ENCODE measurements at places on chromosomes 4 and X. TPM values are rescaled to one million over a fixed set of nuclear protein-coding genes. Genes with fewer than 3 reads are reported as not detected.

The TGIF2LX gene
- not detected for polyA plus RNA-seq

The TRIM60 gene
- not detected for polyA plus RNA-seq

The HSFX1 gene
- polyA plus RNA-seq: not detected

The COL4A5 gene
- polyA plus RNA-seq: not detected

The TMSB15A gene
- not detected for polyA plus RNA-seq

The AFP gene
- polyA plus RNA-seq: not detected

The XPNPEP2 gene
- not detected for polyA plus RNA-seq

The ABCG2 gene
- polyA plus RNA-seq: not detected

The ZNF157 gene
- polyA plus RNA-seq: not detected

The WDR17 gene
- 0.70 TPM for polyA plus RNA-seq

The APOO gene
- 8.3 TPM for polyA plus RNA-seq

The ELK1 gene
- 11.9 TPM for polyA plus RNA-seq

The TMPRSS11F gene
- polyA plus RNA-seq: not detected

DNA sequence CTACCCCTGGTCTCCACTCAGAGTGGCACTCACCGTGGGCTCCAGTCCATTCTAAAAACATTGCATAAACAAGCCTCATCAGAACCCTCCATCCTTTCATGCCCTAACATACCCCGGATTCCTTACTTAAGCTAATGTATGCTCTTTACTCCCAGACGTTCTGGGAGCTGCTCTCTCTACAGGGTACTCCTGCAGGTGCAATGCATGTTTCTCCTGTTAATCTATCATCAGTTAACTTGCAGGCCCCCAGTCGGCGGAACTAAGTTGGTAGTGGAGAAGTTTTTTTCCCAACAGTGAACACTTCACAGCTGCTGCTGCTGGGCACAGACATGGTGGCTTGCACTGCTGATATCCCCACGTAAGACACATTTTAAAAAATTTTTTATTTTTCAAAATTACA, 161.6 kb upstream of the FAT1 start:
- no peak for DNase-seq

DNA sequence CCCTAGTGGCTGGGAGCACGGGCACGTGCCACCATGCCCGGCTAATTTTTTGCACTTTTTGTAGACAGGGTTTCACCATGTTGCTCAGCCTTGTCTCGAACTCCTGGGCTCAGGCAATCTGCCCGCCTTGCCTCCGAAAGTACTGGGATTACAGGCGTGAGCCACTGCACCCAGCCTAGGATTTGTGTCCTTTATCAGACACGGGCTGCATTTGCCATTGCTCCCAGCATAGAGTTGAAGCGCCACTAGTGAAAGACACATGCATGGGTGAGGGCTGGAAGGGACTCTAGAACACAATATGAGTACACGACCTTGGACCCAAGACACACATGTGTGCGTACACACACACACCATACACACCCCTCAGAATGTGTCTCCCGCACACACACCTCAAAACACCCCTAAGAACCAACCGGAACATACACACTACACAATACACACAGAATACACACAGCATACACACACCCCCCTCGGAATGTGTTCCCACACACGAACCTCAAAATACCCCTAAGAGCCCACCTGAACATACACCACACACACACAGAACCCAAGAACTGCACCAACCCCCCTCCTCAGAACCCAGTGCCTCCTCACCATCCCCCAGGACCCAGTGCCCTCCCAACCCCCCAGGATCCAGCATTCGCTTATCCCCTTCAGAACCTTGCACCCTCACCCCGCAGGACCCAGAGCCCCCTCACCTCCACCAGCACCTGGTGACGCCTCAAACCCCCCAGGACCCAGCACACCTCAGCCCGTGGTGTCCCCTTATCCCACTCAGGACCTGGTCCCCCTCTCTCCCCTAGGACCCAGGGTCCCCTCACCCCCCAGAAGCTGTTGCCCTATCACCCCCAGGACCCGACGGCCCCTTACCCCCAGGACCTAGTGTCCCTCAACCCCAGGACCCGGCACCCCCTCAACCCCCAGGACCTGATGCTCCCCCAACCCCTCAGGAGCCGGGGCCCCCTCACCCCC, 1.0 kb downstream of the TNIP2 start:
- no peak for DNase-seq

- no peak for DNase-seq
These were observed 215.9 kb upstream of the GIMD1 start for GRCh38 chr4:106584337-106584989.

GRCh38 chr4:165612936-165613335, 234.1 kb downstream of the CPE start:
- DNase-seq: no peak

GRCh38 chr4:66567551-66567950, 897.3 kb upstream of the EPHA5 start:
- no peak for DNase-seq

- no peak for DNase-seq
These were observed 493 bp upstream of the UCHL1 start for GRCh38 chr4:41256131-41256739.

- no peak for DNase-seq
These were observed 33.0 kb downstream of the MOB1B start for GRCh38 chr4:70935038-70935695.

DNA sequence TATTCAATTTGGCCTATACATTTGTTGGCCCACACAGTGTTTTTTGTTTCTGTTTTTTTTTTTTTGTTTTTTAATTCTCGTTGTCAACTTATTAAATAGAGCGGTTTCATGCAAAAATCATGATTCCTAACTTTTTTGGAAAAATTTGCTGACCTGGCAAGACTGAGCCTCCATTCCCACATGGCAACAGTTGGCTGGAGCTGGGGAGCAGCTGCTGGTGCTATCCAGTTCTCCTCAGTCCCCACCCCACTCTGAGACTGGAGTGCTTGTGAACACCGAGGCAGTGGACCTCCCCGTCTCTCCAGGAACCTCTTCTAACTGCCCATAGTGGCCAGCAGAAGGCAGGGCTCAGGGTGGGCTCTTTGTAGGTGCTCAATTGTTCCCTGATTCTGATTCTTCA, 95.7 kb upstream of the OTUD4 start:
- DNase-seq: no peak

- DNase-seq: peak; percentile 11
These were observed 566 bp downstream of the CORIN start for GRCh38 chr4:47837094-47837907.

DNA sequence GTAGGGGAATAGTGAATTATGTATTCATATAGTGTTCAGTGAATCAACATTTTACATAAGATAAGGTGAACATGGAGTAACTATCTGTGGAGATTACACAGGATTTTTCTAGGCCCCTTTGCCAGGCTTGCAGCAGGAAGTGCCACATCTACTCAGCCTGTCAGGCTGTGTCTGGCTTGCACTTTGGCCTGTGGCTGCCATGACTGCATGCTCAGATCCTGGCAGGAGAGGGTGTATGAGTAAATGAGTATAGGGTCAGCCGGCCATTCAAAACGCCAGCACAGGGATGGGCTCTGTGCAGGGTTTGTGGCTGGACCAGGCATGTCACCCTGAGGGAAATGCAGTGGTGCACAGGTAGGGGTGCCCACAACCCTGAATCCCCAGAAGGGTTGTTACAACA, 51.9 kb downstream of the UBQLN2 start:
- DNase-seq: no peak

DNA sequence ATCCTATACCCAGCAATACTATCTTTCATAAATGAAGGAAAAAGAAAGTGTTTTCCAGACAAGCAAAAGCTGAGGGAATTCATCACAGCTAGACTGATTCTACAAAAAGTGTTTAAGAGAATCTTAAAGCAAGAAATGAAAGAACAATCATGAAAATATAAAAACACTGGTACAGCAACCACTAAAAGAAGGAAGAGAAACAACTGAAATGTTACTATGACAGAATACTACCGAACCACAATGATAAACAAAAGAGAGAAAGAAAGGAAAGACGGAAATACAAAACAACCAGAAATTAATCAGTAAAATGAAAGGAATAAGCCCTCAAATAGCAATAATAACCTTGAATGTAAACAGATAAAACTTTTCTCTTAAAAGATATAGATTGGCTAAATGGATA, 110.8 kb upstream of the AFF2 start:
- DNase-seq: no peak

- no peak for DNase-seq
These were observed 584 bp downstream of the SUV39H1 start for GRCh38 chrX:48696909-48697727.

DNA sequence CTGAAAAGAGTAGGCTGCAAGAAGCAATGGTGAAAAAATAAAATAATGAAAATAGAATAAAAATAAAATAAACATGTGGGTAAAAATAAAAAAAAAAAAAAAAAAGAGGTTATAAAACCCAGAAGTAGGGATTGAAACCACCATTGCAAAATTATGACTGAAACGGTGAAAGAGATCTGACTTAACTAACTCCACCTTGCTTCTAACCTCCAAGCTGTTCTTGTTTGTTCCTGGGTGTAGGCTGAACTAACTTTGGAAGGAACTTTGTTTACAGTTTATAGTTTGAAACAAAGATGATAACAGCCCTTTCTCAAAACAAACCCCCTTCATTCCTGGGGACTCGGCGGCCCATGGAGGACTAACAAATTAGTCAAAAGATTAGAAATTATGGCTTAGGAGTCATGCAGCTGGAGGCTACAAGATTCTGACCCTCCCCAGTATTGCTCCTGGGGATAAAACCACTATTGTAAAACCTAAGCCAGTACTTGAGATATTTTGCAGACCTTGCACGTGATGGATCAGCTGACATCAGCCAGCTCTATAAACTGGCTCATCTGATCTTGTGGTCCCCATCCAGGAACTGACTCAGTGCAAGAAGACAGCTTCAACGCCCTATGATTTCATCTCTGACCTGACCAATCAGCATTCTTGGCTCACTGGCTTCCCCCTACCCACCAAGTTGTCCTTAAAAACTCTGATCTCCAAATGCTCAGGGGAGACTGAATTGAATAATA, 30.4 kb downstream of the DDX60L start:
- peak; percentile 94 for DNase-seq

DNA sequence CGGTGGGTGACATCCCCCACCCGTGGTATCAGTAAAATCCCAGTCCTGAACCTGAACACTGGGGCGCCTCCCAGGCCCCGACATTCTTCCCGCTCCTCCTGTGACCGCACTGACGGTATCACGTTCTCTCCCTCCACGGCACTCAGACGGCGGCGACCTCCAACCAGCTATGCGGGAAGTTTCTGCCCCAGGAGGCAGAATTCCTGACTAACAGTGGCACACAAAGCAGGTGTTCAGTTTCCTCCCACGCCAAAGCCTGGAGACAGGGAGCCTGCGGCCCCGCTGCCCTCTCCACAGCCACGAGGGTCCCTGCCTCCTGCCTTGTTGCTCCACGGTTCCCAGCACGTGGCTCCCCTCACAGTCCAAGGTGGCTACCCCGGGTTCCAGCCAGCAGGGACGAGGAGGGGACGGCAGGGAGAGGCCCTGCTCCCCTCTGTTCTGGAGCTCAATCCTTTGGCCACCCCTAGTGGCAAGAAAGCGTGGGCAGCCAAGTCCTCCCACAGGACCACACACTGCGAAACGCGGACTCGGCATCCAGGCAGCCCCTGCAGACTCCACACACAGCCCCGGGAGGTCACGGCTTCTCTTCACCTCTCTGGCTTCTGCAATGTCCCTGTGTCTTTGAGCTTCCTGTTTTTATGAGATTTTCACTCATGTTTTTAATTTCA, 15.2 kb downstream of the CTBP1 start:
- no peak for DNase-seq

GRCh38 chr4:47050761-47051725, 19.7 kb downstream of the GABRB1 start:
- DNase-seq: no peak

DNA sequence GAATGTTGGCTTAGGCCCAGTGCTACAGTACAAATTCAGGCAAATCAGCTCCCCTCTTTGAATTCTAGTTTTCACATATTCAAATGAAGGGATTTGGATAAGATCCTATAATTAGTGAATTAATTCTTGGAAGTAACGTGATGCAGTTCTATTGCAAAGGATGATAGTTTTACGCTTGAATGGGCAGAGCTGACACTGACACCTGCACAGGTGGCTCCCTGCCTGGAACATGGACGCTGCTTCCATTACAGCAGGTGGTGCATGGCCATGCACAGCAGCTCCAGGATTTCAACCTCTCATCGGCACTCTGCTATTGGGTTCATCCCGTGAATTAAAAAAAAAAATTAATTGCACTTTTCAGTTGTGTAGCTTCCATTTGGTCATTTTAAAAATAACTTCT, 28.4 kb upstream of the RPS6KA6 start:
- no peak for DNase-seq

DNA sequence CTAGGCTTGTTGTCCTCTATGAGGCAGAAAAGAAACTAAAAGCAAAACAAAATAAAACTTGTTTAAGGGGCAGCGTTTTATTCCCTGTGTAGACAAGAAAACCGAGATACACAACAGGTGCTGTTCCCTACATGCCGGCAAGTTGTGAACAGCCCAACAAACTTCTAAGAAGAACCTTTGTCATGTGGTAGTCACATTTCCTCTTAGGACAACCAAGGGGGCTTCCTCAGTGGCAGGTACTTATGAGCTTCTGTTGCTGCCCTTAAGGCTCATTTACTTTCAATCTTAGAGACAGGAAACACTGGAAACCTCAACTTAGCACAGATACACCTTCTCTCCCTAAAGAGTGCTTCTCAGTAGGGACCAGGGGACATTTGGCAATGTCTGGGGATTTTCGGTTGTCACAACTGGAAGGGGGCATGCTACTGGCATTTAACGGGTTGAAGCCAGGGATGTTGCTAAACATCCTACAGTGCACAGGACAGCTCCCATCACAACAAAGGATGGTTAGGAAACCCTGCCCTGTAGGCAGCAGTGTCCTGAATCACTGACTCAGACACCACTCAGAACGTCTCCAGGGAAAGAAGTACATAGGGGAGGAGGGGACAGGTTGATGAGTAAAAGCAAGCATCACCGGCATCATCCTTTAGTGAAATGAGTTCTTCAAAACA, 111.0 kb downstream of the ASB9 start:
- no peak for DNase-seq

- DNase-seq: no peak
These were observed 21.6 kb downstream of the KANTR start for GRCh38 chrX:53115550-53115874.

DNA sequence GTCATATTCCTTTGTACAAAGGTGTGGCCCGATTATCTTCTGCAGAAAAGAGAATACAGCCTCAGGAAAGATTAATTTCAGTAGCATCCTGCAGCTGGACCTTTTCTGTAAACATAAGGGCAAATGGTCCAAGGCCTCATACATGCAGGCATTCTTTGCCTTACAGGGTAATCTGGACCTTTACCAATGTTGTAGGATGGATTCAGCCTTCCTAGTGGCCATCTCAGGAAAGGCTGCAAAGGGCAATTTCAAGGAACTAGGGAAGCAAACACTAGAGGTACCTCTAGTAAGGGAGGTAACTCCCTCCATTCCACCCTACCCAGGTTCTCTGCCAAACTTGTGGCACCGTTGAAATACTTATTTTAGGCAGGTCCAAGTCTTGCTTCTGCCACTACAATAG, 43.0 kb downstream of the UGT2B28 start:
- DNase-seq: no peak

All from CD14-positive monocyte (primary cell).